ENCODE measurements at places on chromosomes 16 and 17.

- no peak for DNase-seq
Observed at GRCh38 chr17:36594626-36595401, 3.1 kb downstream of the DHRS11 start.

DNA sequence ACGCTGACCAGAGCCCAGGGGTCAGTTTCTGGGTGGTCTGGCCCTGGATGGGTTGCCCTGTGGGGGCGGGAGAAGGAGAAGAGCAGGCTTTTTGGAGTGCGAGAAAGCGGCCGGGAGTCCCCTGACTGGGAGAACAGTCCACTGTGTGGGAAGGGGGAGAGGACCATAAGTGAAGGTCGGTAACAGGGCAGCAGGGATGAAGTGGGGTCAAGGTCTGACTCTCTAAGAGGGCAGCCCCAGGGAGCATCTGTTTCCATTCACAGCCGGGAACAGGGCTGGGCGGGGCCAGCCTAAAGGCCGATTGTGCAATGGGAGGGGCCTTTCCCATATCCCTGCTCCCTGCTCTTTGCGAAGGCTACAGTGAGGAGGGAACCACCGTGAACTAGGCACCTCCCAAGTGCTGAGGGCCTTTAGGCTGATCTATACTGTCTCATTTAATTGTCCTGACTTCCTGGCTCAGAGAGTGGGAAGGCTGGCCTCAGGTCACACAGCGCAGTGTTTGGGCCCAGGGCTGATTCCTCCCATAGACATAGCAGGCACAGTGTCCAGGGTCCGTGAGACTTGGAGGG lies 10.4 kb upstream of the WFDC1 start:
- no peak for DNase-seq

- no peak for DNase-seq
Observed at GRCh38 chr17:80586846-80587228, 42.2 kb downstream of the RPTOR start.

DNA sequence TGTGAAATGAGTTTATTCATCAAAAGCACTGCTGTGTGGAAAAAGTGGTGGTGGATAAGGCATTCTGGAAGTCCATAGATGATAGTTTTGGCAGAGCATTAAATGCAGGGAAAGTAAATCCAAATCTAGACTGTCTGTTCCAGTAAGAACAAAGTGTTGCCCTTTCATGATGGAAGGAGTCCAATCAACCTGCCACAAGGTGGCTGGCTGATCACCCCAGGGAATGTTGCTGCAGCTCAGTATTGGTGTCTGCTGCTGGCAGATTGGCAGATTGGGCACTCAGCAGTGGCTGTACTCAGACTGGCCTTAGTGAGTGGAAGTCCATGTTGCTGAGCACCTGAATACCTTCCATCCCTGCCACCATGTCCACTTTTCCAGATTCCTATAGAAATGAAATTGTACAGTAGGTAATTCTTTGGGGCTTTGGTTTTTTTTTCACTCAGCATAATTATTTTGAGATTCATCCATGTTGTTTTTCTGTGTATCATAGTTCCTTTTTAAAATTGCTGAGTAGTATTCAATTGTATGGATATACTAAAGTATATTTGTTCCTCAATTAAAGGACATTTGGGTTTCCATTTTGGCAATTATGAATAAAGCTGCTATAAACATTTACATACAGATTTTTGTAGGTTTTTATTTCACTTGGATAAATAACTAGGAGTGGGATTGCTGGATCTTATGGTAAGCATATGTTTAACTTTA lies 14.3 kb downstream of the DYNLL2 start:
- no peak for DNase-seq

GRCh38 chr17:80080081-80080480 lies 21.3 kb upstream of the GAA start:
- no peak for DNase-seq

DNA sequence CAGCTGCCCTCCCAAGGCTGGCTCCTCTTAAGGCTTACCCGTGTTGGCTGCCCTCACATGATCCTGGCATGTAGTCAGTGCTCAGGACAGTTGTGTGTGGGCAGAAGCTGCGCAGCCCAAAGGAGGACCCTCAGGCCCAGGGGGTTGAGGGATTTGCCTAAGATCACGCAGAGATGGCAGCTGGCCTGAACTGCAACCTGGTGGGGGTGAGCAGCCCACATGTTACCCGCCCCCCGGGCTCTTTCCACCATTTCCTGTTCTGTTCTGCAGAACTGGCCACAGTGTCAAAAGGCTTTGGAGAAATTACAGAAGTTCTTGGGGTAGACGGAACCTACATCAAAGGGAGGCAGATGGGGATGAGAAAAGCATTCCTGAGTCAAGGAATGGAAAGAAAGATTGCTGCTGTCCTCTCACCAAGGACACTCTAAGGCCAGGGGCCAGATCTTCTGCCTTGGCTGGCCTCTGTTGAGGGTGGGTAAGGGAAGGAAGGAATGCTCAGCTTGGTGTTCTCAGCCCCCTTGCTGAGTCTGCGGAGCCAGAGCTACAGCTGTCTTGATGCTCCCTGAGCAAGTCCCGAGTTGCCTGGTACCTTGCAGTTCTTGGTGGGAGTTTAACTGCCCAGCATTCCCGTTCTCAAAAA lies 53.0 kb downstream of the EPN2 start:
- no peak for DNase-seq

DNA sequence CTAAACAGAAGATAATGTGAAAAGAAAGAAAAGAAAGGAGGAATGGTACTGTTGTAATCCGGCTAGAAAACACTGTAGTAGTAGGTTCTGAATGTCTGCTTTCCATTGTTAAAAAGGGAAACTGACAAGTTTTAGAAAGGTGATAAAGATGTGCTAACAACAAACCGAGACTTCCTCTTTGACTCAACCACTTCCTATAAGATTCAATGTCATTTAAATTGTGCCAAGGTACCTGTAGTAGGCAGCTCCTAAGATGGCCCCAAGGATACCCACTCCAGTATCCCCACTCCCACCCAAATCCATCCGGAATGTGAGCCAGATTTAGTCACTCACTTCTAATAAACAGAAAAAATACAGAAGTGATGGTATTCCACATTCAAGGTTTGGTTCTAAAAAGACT lies 31.2 kb downstream of the XYLT1 start:
- no peak for DNase-seq

GRCh38 chr16:28932339-28933141 lies 769 bp downstream of the CD19 start:
- no peak for DNase-seq

- no peak for DNase-seq
Observed at GRCh38 chr16:48282636-48283263, 35.4 kb upstream of the ABCC11 start.

- DNase-seq = no peak
Observed at GRCh38 chr17:28745786-28746411, 2.1 kb downstream of the TRAF4 start.

DNA sequence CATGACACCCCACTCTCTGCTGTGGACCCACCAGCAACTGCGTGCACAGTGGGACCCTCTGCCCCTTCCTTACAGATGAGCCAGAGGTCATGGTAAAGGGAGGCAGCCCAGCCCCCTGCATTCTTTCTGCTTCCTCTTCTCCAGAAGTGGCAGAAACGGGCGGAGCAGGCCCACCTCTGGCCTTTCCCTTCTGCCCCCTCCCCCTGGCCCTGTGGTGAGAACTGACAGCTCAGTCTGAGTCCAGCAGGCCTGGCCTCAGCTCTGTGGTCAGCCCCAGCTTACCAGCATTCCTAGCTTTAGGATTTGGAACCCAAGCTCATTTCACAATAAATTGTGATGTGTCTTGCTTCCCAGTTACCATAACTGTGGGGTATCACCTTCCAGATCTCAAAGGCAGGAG lies 4.8 kb upstream of the ANKRD11 start:
- no peak for DNase-seq

- peak; percentile 29 for DNase-seq
Observed at GRCh38 chr17:48757524-48757961, 29.0 kb upstream of the HOXB13 start.

- DNase-seq = no peak
Observed at GRCh38 chr17:8836821-8837562, 30.5 kb downstream of the PIK3R6 start.

DNA sequence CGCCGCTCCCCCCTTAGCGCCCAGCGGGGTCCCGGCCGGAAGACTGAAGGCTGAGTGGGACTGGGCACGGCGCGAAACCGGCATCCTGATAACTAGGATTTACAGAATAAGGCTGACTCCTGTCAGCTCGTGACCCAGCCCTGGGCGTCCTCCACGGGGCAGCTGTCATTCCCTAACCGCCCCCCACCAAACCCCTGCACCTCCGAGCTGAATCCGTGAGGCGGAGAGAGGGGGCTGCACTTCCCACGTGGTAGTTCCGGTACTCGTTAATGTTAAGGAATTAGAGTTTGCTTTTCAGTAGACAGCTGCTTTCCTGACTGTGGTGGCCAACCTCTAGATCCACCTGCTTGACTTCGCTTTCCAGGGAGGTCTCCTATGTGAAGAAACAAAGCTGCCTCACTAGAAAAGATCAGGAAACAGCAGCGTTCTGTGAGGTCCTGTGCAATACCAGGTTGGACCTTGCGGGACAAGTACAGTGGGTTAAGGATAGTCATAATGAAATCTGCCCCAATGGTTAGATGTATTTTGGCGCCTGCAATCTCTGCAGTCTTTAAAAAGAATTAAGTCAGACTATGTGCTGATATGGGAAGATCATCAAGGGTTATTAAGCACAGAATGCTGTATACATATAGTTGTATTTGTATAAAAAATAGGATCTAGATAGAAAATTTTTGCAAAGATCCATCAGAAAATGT lies 1.1 kb upstream of the WBP2 start:
- no peak for DNase-seq
